ENCODE measurements at places on chromosomes 16 and 17. TPM values are rescaled to one million over a fixed set of nuclear protein-coding genes. Genes with fewer than 3 reads are reported as not detected.

DNA sequence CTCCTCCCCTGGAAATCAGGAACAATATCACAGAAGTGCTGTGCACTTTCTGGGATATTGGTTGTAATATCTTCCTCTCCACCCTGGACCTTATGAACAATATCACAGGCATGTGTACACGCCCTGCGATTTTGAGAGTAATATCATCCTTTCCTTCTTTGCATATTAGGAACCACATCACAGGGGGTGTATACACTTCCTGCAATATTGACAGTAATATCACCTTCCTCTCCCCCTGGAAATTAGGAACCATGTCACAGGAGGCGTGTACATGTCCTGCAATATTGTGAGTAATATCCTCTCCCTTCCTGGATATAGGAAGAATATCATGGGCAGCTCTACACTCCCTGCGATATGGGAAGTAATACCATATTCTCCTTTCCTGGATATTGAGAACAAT is 14.2 kb upstream of the TEKT5 start:
- H3K27ac ChIP-seq = no peak overlapping the region
- H3K36me3 ChIP-seq = no peaks in the 10 kb centered on the region
- no peaks in the 10 kb centered on the region for H3K4me1 ChIP-seq
- H3K27me3 ChIP-seq = no peaks in the 10 kb centered on the region

GRCh38 chr16:88315543-88316105 is 67.1 kb upstream of the ZNF469 start:
- DNase-seq = no peak
- no peak overlapping the region for H3K4me3 ChIP-seq
- H3K4me1 ChIP-seq = no peaks in the 10 kb centered on the region
- no peaks in the 10 kb centered on the region for H3K27me3 ChIP-seq
- H3K27ac ChIP-seq = no peak overlapping the region
- no peaks in the 10 kb centered on the region for H3K36me3 ChIP-seq

DNA sequence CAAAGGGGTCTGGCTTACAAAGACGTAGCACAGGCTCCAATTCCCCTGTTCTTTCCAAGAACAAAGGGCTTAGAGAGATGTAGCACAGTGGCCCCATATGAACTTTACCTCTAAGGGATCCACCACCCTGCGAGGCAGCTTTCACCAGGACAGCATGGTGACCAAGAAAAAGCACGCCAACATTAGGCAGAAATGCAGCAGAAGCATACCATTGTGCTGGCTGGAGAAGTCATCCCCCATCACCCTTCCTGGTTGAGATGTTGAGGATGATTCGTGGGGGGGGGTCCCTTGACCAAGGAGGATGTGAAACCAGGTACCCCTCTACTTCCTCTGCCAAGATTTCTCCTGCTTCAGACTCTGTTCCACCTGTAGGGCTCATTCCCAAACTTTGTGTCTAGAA is 48.4 kb downstream of the TMEM114 start:
- H3K4me1 ChIP-seq = no peaks in the 10 kb centered on the region
- no peak overlapping the region for H3K4me3 ChIP-seq
- no peak for DNase-seq

DNA sequence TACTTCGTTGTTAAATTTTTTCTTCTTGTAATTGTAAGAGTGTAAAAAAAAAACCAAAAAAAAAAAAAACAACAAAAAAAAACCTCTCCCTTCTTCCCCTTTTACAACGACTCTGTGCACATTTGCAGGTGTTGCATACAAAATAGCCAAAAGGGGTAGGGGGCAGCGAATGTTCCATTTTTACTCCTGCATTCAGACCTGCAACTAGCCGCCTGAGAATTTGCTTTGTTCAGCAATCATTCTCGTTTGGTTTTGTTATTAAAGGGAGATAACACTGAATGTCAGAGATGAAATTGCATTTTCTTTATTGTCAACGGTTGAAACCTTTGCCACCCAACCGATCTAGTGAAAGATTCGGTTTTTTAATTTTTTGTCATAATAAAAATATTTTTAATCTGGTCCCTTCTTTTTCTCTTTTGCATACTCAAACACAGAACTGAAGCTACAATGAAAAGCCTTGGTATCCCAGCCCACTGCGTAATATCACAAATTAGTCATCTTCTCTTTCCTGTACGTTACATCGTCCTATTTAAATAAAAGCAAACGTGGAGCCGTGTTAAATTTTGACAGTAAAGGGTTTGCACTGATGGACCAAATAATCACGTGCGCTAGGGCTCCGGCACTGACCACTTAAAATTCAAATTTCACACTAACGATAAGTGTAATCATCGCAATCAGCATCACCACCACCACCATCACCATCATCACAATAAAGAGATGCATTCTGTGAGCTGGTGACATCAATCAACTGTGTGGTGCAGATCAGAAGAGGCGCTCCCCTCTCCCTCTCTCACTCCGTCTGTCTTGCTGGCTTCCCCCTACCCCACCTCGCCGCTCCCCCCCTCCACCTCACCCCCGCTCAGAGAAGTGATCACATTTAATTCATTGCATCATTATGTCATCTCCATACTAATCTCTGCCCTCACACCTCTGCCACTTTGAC is 406.2 kb upstream of the PSMD7 start:
- no peaks in the 10 kb centered on the region for H3K36me3 ChIP-seq
- no peak for DNase-seq
- H3K27ac ChIP-seq = no peak overlapping the region
- 0 out of 2 replicates have a peak, but pooled peaks cover 2% of the 10 kb centered on the region for H3K27me3 ChIP-seq
- H3K4me3 ChIP-seq = no peak overlapping the region

DNA sequence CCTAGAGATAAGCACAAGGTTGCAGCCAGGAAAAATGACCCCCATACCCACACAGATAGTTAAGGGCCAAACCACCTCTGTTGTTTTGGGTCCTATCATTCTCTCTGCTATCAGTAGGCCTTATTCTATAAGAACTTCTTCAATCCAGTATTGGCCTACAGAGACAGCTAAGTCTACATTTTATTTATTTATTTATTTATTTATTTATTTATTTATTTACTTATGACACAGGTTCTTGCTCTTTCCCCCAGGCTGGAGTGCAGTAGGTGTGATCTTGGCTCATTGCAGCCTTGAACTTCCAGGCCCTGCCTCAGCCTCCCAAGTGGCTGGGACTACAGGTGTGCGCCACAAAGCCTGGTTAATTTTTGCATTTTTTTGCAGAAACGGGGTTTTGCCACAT is 7.5 kb upstream of the MAPT start:
- no peak for DNase-seq
- no peak overlapping the region for H3K4me3 ChIP-seq
- no peaks in the 10 kb centered on the region for H3K36me3 ChIP-seq
- no peaks in the 10 kb centered on the region for H3K27me3 ChIP-seq
- no peaks in the 10 kb centered on the region for H3K4me1 ChIP-seq

- no peak overlapping the region for H3K27ac ChIP-seq
- no peak for DNase-seq
- no peaks in the 10 kb centered on the region for H3K4me1 ChIP-seq
Observed at GRCh38 chr16:14649816-14650215, 17.1 kb downstream of the BFAR start.

DNA sequence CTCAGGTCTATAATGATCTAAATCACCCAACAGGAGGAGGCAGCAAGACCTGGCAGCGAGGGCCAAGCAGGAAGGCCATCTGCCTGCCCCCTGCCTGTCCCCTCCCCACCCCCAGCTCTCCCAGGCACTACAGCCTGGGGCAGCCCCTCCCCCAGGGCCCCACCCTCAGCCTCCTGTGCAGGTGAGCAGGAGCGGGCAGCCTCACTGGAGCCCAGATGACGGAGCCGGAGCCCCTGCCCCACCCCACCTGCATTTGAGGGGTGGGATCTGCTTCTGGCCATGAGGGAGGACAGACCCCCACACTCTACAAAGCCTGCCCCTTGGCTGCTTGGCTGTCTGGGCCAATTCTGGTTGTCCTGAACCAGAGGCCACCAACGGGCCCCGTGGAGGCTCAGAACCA is 12.4 kb upstream of the BAHCC1 start:
- no peaks in the 10 kb centered on the region for H3K4me1 ChIP-seq

DNA sequence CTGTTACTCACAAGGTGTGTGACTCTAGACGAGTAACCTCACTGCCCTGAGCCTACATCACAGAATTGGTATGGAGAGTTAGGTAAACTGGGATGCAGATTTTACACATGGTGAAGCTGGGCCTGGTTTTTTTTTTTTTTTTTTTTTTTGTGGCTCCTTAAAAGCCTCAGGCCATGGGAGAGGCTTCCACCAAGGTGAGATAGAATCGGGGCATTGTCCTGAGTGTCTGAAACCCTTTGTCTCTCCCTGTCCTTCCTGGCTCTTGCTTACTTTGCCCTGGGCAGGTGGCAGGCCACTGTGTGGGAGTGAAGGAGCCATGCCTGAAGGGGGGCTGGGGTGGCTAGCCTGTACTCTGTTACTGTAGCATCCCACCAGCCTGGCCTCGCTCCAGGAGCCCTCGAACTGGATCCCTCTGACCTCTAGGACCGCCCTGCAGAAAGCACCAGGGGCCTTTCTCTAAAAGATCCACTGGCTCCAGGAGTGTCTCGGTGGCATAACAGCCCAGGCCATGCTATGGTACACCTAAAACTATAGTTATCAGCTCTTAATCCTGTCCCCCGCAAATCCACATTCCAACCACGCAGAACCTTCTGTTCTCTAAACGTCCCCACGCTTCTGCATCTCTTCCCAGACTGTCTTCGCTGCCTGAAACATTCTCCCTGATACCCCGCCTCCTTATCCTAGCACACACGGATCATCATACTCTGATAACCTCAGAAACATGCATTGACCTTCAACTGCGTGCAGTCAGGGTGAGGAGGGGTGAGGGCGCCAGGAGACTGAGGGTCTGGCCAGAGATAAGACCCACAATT is 1.7 kb upstream of the SLC13A2 start:
- H3K4me1 ChIP-seq = no peaks in the 10 kb centered on the region
- H3K36me3 ChIP-seq = no peaks in the 10 kb centered on the region
- H3K4me3 ChIP-seq = no peak overlapping the region
- H3K27me3 ChIP-seq = no peaks in the 10 kb centered on the region

DNA sequence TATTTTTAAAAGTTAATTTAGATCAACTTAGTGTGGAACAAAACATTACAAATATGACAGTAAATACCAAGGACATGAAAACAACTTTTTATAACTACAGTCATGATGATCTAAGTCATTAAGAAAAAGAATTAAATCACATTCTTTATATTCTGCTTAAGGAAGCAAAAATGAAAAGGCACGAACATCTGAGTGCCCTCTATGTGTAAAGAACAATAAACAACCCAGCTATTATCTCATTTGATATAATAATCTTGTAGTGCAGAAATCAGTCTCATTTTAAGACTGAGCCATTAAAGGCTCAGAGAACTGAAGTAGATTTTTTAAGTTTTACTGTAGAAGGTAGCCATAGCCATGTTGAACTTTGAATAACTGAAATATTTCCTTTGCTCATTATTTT is 13.4 kb downstream of the MYO1D start:
- no peak overlapping the region for H3K4me3 ChIP-seq
- no peaks in the 10 kb centered on the region for H3K4me1 ChIP-seq
- H3K27ac ChIP-seq = no peak overlapping the region
- no peak for DNase-seq
- no peaks in the 10 kb centered on the region for H3K27me3 ChIP-seq

- DNase-seq = peak; percentile 64
- H3K4me1 ChIP-seq = peaks cover 15% of the 10 kb centered on the region
- H3K4me3 ChIP-seq = no peak overlapping the region
- H3K36me3 ChIP-seq = no peaks in the 10 kb centered on the region
- H3K27me3 ChIP-seq = no peaks in the 10 kb centered on the region
- no peak overlapping the region for H3K27ac ChIP-seq
Observed at GRCh38 chr16:709566-710499, 4.2 kb upstream of the FBXL16 start.

DNA sequence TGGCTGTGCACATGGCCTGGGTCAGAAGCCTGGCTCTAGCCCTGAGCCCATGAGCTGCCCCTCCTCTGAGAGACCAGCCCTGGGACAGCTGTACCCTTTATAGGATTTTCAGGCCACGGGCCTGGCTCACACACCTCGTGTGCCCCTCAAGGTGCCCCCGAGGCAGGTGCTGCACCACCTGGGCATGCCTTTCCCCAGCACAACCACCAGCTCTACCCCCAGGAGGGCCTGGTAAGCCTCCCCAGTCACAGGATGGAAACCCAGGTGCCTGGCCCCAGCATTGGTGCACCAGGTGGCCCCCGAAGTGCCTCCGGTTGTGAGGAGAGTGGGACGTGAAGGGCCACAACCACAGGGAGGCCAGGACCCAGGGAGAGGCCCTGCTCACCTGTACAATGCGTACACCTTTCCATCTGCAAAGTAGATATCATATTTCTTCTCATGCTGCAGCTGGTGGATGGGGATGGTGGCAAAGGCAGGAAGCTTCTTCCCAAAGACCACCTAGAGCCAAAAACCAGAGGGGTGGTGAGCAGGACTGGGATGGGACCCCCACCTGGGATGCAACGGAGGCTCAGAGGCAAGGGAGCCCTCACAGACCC is 6.3 kb downstream of the ZNF598 start:
- H3K36me3 ChIP-seq = peaks cover 14% of the 10 kb centered on the region
- no peak for DNase-seq
- no peak overlapping the region for H3K4me3 ChIP-seq
- no peaks in the 10 kb centered on the region for H3K27me3 ChIP-seq

The ZNF286A gene
- 51.3 TPM for total RNA-seq

The TMEM106A gene
- 14.5 TPM for total RNA-seq

The MYOCD gene
- total RNA-seq = not detected

The CYB5B gene
- total RNA-seq = 194 TPM

The EPN3 gene
- not detected for total RNA-seq

The XAF1 gene
- 4.7 TPM for total RNA-seq

The TPSD1 gene
- not detected for total RNA-seq

The SPN gene
- 0.63 TPM for total RNA-seq

The KRT33B gene
- not detected for total RNA-seq
